Stromal cell of bone marrow (primary cell): ENCODE measurements at places on chromosomes 2 and 18.

- DNase-seq, result peak; percentile 56
These were observed 120.9 kb upstream of the COL3A1 start for GRCh38 chr2:188853307-188853706.

DNA sequence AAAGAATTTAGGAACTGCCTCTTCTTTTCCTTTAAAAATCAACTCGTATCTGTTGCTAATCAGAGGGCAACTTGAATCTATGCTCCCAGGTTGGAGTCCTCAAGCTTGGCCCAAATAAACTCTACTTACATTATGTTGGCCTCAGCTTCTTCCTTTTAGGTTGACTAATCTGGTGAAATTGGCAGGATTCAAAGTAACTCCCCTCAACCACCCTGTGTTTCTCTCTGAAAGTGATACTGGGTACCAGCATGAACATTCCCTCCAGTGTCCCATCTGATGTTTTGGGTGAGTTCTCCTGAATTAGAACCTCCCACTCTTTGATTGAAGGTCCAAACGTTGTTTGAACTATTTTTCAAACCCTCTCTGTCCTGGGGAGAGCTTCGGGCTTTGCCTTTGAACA, 41.3 kb upstream of the MSH6 start:
- DNase-seq, result no peak

DNA sequence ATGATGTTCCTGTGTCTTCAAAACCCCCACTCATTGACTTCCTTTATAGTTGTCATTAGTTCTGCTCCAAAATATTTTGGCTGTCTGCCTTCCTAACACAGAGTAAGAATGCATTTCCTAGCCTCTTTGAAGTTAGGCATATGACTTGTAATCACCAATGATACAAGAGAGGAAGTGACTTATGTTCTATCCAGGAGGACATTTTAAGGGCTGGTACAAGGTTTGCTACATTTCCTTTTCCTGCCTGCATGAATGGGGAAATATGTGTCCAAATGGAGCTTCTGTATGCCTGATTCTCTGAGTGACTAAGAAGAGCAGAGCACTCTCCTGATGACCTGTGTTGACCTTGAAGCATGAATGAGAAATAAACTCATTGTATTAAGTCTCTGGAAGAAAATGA, 115.1 kb downstream of the PLCL1 start:
- DNase-seq, result no peak

GRCh38 chr2:170224692-170225294, 46.8 kb downstream of the MYO3B start:
- no peak for DNase-seq

DNA sequence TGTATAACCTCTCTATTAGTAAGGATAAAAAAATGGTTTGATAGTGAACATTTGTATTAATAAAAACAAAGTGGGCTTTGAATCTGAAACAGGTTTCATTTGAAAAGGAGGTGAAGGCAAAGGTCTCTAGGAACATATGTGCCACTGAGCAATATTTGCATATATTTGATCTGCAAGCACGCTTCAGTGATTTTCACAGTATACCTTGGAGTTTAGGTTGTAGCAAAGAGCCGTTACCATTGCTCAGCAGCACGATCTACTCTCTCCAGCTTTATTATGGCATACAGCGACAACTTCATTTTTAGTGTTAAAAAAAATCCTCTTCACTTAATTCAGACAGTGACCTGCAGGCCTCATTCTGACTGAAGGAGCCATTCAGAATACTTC, 75.8 kb upstream of the ZEB2 start:
- DNase-seq, result no peak

- peak; percentile 65 for DNase-seq
These were observed 24.0 kb upstream of the COLEC12 start for GRCh38 chr18:524466-524865.

GRCh38 chr2:60483401-60483800, 70.1 kb downstream of the BCL11A start:
- peak; percentile 20 for DNase-seq

DNA sequence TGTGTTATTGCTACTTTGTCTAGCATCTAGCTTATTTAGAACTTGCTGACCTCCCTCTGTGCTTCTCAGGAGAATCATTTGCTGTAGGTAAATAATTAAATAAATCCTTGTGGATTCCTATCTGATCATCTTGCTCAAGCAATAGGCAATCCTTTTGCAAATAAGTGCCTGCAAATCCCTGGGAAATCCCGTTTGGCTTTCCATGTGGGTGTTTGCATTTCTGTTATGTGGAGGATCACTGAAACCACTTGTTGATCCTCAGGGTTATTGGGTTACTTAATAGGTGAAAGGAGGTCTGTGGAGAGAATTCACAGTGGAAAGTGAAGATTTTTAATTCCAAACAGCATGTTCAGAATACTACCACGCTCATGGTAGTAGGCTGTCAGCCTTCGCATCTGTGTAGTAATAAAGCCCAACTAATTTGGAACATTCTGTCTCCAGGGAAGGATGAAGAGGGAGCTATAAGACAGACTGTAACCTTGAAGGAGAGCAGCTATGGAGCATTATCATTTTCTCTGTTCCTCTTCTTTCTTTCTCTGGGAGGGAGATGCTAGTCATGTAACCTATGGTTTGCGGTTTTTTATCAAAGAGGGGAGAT, 72.5 kb downstream of the GULP1 start:
- no peak for DNase-seq

DNA sequence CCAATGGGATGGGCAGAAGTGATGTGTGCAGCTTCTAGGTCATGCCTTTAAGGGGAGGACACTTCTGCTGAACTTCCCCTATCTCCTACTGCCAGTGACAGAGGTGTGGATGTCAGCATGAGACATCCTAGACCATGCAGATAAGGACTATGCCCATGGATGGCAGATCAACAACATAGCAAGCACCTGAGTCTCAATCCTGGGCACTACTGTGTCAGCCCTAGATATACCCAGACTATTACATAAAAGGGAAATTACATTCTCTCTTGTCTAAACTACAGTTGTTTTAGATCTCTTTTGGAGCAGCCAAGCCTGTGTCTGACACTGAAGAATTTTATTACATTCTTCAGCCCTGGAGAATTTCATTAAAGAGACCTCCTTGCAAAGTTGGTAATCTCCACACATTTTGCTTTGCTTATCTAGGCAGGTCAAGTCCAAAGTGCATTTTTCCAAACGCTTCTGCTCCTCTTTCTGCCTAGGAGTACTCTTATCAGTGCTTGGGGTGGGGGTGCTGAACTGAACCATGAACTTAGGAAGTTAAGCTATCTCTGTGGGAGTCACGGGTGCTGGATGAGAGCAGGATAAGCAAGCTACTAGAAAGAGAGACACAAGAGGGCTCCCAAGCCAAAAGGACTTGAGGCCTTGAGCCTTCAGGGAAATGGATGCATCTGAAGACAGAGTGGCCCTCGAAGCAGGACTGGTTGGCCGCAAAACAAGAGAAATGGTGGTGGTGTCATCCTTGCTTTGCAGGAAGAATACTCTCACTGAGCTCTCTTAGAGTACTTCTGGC, 95.2 kb upstream of the SPRED2 start:
- no peak for DNase-seq

DNA sequence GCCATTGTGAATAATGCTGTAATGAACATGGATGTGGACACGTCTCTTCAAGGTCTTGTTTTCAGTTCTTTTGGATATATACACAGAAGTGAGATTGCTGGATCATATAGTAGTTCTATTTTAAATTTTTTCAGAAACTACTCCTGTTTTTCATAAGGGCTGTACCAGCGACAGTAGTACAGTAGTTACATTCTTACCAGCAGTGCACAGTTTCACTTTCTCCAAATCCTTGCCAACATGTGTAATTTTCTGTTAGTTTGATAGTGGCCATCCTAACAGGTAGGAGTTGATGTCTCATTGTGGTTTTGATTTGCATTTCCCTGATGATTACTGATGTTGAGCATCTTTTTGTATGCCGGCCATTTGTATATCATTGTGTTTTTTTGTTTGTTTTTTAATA, 81.7 kb downstream of the EPC2 start:
- DNase-seq, result no peak

- DNase-seq, result peak; percentile 48
These were observed 662 bp downstream of the BZW1 start for GRCh38 chr2:200812122-200813022.

GRCh38 chr2:112156152-112156986, 18.2 kb downstream of the FBLN7 start:
- peak; percentile 81 for DNase-seq

GRCh38 chr2:38650717-38651116, 15.2 kb upstream of the GALM start:
- DNase-seq, result no peak

DNA sequence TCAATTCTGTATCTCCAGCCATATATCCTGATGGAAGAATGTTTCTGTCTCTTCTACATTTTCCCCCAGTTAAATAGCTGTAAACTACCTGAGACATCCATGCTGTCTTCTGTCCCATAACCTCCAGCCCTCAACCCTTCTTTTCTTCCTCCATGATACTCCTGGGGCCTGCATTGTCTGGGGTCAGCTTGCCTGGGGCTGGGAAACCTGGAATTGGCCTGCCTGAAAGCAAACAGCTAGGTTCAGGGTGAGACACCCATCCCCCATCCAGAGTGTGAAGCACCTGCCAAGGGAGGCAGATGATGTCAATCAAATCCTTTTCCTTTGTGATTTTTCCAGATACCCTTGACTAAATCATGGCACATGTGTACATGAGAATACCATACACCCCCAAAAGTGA, 313.7 kb upstream of the MGAT5 start:
- DNase-seq, result no peak

DNA sequence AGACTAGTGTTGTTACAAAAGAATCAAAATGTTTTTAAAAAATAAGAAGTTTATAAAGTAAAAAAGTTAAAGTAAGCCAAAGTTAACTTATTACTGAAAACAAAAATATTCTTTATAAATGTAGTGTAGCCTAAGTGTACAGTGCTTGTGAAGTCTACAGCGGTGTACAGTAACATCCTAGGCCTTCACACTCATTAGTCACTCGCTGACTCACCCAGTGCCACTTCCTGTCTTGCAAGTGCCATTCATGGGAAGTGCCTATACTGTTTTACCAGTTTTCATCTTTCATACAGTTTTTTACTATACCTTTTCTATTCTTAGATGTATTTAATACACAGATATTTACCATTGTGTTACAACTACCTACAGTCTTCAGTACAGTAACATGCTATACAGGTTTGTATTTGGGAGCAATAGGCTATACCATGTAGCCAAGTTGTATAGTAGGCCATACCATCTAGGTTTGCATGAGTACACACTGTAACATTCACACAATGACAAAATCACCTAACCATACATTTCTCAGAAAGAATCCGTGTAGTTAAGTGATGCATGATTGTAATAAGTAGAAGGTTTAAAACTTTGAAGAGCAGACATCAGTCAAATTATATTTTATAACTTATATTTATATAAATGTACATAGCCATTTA, 13.4 kb downstream of the SERPINB7 start:
- DNase-seq, result peak; percentile 77

- DNase-seq, result no peak
These were observed 1.6 kb downstream of the ZNF516 start for GRCh38 chr18:76493213-76494161.

GRCh38 chr2:189610700-189611099, 30.1 kb upstream of the SLC40A1 start:
- DNase-seq, result no peak

- no peak for DNase-seq
These were observed 79.4 kb upstream of the AGAP1 start for GRCh38 chr2:235414422-235414821.

GRCh38 chr2:215557701-215558100, 121.8 kb upstream of the FN1 start:
- no peak for DNase-seq

GRCh38 chr2:40094451-40094850, 315.4 kb upstream of the THUMPD2 start:
- DNase-seq, result no peak

DNA sequence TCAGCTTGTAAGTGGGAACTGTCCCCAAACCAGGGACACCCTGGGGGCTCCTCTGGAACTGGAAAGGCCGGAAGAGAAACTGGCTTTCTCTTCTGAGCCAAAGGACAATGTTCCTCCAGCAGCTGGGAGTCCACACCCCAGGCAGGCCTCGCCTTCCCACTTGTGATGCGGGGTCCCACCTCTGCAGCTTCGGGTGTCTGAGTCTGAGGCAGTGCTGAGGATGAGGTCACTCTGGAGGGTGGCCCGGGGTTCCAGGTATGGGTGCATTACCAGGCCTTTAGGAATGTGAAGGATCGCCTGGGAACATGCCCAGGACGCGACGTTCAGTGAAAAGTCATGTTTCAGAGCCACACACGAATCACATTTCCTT, 18.2 kb upstream of the BOK start:
- no peak for DNase-seq

GRCh38 chr2:27204566-27204965, 7.3 kb upstream of the ATRAID start:
- DNase-seq, result no peak

- DNase-seq, result no peak
These were observed 737.1 kb downstream of the TDRD15 start for GRCh38 chr2:21860907-21861306.

DNA sequence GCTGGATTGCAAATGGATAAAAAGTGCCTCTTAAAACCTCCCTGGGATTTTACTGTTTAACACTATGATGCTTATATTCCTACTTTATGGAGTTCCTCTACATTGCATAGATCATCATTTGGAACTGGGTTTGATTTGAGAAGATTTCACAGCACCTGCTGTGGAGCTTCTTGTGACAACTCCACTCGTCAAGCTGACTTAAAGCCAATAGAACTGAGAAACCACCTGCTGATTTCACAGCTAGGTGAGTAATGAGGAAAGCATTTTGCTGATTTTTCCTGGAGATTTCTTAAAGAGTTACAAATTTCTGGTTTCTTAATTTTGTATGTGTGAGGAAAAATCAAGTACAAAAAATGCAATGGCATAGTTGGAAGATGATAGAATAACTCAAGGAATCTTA, 739.1 kb upstream of the LRRTM1 start:
- DNase-seq, result no peak

- no peak for DNase-seq
These were observed 83.5 kb upstream of the GPC1 start for GRCh38 chr2:240351826-240352426.

DNA sequence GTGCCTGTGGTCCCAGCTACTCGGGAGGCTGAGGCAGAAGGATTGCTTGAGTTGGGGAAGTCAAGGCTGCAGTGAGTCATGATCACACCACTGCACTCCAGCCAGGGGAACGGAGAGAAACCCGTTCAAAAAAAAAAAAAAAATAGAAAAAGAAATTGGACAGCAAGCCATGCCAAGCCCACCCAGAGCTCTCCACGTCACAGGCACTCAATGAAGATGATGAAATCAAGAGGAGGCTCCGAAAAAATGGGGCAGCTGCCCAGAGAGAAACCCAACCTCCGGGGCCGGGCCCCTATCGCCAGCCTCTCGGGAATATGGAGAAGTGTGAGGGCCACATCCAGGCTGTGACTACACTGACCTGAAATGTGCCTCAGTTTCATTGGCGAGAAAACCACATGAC, 40.0 kb downstream of the BIN1 start:
- DNase-seq, result peak; percentile 75

GRCh38 chr2:233977296-233977837, 60.2 kb downstream of the TRPM8 start:
- no peak for DNase-seq
